Tongue (tissue), 3 donors: ENCODE measurements at places on chromosomes 6 and 20.

DNA sequence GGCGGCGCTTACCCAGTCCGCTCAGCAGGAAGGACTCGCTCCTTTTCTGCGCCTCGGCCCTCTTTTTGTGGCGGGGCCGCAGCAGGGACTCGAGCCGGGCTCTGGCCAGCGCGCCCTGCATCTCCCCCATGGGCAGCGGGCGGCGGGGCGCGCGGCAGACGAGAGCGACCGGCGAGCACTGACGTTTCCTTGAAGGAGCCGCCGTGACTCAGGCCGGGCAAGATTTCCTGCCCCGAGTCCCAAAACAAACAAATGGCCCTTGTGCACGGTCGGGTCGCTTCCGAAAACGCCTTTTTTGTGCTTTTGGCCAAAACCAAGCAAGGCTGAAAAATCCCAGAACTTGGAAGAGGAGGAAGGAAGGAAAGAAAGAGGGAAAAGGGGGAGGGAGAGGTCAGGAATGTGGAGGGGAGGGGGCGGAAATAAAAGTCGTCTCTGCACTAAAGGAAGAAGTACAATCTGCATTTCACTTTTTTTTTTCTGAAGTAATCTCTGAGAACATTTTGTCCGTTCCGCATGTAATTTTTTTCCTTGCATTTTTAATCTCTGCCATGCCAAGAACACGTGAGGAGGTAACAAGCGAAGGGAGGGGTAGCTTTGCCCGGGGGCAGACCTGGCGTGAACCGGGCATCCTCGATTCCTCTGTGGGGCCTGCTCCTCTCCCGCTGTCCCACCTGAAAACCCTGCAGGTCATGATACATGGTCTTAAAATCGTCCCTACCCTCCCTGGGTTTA, 123.3 kb upstream of the SLC2A12 start:
- peak; percentile 67 for DNase-seq

- DNase-seq, result peak; percentile 16
Measured at GRCh38 chr20:52031563-52032303, 159.8 kb downstream of the ZFP64 start.

- DNase-seq, result peak; percentile 51
Measured at GRCh38 chr6:25017932-25018567, 82.3 kb upstream of the RIPOR2 start.

- DNase-seq, result no peak
Measured at GRCh38 chr6:161068321-161068741, 76.8 kb downstream of the MAP3K4 start.

- DNase-seq, result no peak
Measured at GRCh38 chr20:45959956-45960630, 11.9 kb downstream of the ZNF335 start.

DNA sequence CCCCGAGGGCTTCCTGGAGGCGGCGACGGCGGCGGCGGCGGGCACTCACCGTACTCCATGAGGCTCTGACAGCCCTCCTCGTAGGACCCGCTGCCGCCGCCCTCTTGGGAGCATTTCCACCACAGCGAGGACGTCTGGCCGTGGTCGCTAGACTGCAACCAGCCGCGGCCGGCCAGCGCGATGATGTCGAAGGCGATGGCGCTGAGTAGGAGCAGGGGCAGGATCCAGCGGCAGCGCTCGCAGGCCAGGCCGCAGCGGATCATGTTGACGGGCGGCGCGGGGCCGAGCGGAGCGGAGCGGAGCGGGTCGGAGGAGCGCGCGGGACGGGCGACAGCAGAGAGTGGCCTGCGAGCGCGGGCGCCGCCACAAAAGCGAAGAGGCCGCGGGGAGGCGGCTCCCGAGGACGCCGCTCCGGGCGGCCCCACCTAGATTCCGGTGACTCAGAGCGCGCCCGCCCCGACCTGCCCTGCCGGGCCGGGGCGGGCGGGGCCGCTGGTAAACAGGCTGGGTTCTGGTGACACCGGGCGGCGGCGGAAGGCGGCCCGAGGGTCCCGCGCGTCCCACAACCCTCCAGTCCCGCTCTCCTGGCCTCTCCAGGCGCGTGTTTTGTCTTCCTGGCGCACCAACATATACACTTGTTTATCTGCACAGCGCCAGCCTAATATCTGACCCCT, at the start of gene PERP:
TSS of gene PERP (minus strand) at position 342 of the 674 bp plus-strand sequence. CDS start at position 263, 79 bp downstream.
- DNase-seq, result peak; percentile 67

- no peak for DNase-seq
Measured at GRCh38 chr6:14756340-14756739, 489.5 kb upstream of the JARID2 start.

DNA sequence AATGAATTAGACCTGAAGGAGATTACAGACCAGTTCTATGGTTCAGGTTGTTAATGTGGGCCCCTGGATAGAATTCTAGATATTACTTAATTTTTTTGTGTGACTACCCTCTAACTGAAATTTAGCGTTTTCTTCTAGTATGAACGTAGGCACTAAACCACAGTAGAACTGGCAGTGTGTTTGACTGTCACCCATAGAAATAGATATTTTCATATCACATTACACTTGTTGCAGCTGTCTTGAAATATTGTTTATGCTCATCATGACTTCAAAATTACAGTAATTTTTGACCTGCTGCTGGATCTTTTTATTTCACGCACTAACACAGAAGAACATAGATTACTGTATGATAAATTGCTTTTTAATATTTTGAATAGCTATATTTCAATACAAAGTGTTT, 31.6 kb downstream of the E2F3 start:
- no peak for DNase-seq

DNA sequence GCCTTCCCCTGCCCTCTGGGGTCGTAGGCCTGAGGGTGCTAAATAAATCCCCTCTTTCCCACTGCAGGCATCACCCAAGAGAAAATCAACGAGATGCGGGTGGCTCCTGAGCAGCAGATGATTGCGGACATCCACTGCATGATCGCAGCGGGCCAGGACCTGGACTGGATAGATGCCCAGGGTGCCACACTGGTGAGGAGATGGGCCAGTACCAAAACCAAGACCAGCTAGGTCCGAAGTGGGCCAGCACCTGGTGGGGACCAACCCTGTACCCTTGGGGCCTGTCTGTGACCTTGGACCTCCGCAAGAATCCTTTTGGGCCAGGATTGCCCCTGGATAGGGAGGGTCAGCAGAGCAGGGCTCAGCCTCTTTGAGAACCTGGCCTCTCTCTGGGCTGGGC, 23.6 kb upstream of the FAM83D start:
- DNase-seq, result no peak

- DNase-seq, result no peak
Measured at GRCh38 chr6:166671434-166672081, 44.5 kb upstream of the RPS6KA2 start.

DNA sequence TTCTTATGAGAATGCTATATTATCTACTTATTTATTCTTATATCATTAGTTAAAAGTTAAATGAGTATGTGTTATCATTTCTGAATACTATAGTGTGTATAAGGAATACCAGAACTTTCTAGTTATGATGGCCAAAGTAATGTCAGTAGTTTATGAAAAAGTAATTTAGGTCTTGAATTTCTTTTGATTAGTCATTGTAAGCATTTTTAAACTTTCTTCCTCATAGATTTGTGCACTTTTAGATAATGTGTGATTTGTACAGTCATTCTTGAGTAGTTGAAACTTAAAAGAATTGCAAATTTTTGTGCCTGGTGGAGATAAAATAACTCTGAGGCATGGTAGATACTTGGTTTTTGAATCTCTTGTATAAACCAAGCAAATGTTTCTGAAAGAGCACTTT, 311.3 kb downstream of the CDKAL1 start:
- DNase-seq, result no peak

DNA sequence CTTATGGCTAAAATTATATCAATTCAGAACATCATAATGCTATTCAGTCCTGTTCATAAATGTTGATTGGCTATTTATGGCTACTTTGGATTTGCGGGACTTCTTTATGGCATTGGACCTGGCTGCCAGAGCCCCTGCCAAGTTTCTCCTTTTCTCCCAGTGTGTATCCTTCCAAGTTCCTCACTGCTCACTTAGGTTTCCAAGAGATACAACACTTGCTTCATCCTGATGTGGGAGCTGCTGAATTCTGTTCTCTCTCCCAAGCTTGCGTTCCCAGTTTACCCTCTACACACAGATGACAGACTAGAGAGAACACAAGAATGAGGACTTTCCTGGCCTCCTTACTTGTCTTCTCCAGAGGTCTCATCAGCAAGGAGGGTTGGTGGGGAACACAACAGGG, 18.4 kb upstream of the DAAM2 start:
- DNase-seq, result no peak

- DNase-seq, result no peak
Measured at GRCh38 chr20:51138576-51138975, 115.7 kb upstream of the KCNG1 start.

DNA sequence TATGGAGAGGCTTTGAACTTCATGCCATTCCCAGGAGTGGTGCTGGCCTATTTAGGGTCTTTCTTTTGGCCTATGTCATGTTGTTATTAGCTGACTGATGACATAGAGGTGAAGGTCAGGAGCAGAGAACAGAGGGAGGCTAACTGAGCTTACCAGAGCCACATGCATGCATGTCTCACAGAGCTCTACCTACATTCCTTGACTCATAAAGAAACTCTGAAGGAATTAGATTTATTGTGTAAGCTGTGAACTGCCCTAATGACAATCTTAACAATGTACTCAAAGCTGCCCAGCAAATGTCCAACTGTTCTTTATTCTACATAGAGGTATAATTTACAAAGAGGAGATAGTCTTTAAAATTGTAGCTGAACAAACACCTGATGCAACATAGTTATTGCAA, 192.7 kb upstream of the CNR1 start:
- no peak for DNase-seq

DNA sequence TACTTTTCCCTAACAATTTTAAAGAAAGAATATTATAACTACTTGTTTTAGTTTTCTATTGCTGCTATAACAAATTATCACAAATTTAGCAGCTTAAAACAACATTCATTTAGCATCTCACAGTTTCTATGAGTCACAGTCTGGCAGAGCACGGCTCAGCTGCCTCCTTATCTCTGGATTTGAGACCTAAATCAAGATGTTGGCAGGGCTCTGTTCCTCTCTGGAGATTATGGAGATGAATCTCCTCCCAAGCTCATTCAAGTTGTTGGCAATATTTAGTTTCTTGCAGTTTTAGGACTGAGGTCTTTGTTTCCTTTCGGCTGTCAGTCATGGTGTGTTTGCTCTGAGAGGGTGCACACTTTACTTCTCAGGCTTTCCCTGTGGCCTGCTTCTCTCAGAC, 1065.8 kb upstream of the EYS start:
- DNase-seq, result no peak

DNA sequence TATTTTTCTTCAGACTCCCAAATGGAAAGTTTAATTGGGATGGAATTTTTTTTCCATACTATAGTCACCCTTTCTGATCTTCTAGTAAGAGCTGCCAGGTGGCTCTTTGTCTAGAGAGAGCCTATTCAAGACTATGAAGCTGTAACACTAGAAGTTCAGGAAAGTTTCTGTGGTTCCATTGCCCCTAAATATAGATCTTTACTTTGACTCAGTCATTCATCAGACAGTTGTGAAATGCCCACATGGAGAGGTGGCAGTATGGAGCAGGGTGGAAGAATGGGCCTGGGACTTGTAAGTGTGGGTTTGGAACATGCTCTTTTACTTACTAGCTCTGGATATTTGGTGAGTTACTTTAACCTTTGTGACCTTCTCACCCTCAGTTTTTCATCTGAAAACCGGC, 87.8 kb downstream of the CTNNBL1 start:
- no peak for DNase-seq

- peak; percentile 60 for DNase-seq
Measured at GRCh38 chr6:41167173-41167963, 4.5 kb upstream of the TREM2 start.

DNA sequence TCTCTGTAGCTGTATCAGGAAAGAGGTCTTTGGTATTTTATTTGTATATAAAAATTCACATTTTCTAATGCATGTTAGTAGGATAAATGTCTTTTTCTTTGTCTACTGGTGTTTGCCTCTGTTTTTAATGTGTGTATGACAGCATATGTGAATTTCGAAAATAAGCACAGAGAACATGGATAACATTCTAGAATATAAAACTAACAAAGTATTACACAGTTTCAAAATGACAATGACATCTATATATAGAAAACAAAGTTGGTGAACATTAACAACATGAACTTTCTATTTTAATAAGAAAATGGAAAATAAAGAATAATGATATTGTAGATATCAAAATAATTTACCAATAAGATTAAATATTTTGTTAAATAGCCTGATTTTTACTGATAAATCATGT, 608.0 kb downstream of the COL12A1 start:
- DNase-seq, result no peak

DNA sequence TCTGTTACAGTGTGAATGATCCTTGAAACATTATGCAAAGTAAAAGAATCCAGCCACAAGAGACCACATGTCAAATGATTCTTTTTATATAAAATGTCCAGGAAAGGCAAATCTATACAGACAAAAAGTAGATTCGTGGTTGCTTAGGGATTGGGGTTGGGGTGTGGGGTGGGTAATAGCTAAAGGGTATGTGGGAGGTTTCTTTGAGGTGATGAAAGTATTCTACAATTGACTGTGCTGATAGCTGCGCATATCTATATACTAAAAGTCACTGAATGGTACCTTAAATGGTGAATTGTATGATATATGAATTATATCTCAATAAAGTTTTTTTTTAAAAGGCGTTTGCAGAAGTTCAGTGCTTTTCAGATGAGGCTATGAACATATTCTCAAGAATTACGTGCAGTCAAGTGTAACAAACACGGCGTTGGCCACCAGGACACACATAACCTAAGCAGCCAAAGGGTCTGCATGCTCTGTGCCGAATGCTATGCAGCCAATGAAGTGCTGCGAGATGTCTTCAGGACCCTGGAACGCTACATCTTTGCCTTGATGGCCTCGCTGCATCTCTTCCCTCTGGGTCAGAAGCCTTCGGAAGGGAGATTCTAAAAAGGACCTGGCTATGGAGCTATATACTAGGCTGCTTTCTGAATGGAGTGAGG, 96.9 kb downstream of the SCML4 start:
- no peak for DNase-seq

DNA sequence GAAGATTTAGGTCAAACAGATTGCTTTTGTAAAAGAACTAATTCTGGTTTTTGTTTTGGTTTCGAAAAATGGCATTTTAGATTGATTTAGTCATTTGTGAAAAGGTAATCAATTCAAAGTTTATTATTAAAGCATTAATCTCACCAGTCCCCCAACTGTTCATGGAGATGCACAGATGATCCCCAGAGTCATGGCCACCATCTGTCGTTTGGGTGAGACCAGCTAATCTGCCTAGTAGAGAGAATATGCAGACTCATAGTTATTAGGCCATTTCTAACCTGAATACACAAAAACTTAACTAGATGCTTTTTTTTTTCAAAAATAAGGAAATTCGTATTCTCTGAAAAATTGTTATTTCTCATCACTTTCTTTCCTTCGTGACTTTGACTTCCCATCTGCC, 58.1 kb downstream of the C6orf58 start:
- no peak for DNase-seq

DNA sequence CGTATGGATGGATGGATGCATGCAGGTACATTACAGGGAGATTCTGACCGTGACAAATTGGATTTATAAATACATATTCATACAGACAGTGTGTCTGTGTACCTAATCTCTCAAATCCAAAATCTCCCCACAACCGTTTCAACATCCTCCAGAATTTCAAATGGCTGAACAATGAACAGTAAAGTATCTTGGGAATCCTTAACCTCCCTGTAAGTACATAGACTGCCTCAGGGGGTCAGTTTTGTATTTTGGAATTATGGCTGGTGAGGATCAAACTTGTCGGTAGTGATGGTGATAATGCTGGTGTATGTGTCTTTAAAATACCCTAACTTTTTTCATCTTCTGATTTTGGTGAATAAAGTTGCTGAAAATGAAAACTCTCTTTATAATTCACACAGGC, 246.2 kb downstream of the FOXC1 start:
- DNase-seq, result no peak
